ENCODE measurements at places on chromosomes 2 and 18.

GRCh38 chr2:169363560-169364150 lies 1.3 kb upstream of the LRP2 start:
- no peak for DNase-seq

DNA sequence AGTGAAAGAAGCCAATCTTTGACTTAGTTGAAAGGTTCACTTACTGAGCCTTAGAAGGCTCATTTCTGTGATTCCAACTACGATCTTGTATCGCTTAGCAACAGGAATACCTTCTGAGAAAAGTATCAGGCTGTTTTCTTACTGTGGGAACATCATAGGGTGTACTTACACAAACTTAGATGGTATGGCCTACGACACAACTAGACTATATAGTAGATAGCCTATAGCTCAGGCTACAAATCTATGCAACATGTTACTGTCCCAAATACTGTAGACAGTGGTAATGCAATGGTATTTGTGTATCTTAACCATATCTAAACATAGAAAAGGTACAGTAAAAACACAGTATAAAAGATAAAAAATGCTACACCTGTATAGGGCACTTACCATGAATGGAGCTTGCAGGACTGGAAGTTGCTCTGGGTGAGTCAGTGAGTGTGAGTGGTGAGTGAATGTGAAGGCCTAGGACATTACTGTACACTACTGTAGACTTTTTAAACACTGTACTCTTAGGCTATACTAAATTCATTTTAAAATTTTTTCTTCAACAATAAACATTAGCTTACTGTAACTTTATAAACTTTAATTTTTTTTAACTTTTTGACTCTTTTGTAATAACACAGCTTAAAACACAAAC lies 148.8 kb upstream of the STON1 start:
- DNase-seq, result no peak

DNA sequence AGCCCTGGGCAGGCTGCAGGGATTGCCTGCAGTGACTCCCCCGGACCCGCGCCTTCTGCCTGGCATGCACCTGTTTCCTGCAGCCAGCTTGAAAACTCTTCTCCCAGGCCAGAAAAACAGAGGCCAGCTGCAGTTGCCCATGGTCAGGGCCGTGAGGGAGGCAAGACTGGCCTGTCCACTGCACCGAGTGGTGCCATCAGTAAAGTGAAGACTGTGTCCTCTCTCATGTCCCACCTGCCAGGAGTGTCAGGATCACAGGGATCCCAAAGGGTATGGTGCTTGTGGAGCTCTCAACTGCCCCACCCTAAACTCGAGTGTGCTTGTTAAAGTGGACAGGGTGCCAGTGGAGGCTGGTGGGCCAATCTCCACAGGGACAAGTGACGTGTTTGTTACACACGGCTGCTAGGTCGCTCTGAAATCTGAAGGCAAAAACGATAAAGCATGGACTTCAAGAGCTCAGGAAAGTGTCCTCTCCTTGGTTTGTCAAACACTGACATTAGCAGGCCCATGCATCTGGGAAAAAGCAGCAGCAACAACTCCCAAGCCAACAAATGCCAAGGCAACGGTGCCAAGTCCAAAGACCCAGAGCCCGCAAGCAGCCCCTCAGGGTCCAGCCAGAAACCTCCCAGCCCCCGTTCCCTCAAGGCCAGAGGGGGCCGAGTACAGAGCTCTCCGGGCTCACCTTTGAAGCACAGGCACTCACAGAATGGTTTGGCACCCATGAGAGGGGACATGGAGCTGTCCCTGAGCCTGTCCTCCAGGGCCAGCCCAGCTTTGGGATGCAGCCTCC lies 213.2 kb downstream of the HDAC4 start:
- no peak for DNase-seq

DNA sequence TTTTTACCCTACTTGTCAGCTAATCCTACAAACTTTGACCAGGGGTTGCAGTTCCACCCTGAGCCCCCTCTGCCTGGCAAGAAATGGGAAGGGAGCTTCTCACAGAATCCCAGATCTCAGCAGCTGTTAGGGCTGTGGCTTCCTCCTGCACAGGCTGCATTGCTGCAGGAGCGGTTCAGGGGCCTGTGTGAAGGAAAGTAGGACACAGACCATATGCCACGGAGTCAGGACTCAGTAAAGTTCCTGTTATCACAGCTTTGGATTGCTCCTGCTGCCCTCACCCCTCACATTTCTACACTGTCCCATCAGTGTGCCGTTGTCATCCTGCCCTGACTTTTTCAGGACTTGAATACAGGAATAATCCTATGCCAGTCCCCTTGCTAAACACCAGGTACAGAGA lies 62.8 kb upstream of the SP3 start:
- no peak for DNase-seq

- no peak for DNase-seq
Measured at GRCh38 chr18:7844017-7844416, 276.9 kb downstream of the PTPRM start.

DNA sequence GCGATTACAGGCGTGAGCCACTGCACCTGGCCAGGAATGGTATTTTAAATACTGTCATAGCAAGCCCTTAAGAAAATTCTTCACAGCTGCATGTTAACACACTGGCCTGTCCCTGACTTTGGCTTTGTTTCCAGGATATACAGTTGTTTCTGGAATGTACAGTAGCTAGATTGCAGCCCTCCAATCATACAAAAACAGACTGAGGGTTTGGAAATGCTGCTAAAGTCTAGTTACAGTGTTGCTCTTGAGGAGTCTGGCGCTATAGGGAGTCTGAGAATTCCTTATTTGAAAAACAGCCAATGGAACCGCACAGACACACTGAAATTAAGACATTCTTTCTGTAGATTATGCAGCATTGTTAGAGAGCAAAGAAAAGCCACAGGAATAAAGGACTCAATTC lies 37.7 kb downstream of the STON1 start:
- DNase-seq, result no peak

DNA sequence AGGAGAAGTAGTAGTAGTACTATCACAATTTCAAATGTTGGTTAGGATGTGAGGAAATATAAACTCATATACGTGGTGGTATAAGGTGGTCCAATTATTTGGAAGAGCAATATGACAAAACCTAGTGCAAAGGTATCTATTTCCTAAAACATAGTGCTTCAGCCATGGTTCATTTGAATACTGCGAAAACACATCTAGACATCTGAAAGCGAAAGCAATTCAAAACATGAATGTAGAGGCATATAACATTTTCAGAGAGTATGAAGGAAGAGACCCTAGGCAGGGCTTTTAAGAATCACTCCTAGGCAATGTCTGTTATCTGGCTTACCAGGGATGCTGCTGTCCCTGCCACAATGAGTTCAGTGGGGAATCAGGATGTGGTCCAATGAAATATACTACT lies 1085.8 kb downstream of the TDRD15 start:
- no peak for DNase-seq

GRCh38 chr18:57901825-57902589 lies 98.9 kb upstream of the ATP8B1 start:
- DNase-seq, result no peak

GRCh38 chr2:24122366-24123194 lies 554 bp downstream of the PFN4 start:
- no peak for DNase-seq

DNA sequence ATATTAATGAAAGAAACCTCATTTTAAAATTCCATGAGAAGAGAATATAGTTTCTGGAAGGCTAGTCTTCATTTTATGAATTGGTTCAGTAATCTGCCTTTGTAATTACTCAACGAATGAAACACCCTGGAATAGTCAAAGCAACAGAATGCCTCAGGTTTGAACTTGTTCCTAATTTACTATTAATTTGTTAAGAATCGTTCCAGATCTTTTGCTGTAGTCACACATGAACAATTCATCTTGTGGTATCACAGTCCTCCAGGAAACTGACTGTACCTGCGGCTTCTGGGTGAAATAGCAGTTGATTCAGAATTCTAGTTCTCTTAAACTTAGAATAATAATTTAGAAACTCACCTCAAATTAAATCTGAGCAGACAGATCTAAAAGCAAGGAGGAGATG lies 282.7 kb upstream of the MAP2 start:
- DNase-seq, result no peak

GRCh38 chr2:186516396-186516795 lies 30.3 kb downstream of the ZC3H15 start:
- DNase-seq, result no peak

DNA sequence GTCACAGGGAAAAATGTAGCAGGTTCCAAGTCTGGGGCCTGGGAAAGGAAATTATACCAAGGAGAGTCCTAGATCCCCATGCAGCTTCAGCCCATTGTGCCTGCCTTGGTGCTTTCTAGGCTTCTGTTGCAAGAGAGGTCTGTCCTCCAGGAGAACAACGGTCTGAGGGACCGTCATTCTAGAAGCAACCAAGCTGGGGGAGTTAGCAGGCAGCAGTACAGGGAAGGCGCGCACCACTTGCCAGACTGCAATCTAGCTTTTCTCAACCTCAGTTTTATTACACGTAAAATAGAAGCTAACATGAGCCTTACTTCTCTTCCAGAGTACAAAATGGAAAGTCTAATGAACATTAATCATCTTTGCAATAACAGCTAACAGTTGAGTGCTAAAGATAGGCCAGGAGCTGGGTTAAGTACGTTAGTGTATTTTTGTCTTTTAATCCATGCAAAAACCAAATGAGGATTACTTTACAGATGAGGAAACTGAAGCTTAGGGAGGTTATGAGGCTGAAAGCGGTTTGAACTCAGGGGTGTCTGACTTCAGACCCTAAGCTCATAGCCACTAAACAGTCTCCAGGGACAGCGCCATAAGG lies 1.9 kb downstream of the TCF23 start:
- DNase-seq, result no peak

DNA sequence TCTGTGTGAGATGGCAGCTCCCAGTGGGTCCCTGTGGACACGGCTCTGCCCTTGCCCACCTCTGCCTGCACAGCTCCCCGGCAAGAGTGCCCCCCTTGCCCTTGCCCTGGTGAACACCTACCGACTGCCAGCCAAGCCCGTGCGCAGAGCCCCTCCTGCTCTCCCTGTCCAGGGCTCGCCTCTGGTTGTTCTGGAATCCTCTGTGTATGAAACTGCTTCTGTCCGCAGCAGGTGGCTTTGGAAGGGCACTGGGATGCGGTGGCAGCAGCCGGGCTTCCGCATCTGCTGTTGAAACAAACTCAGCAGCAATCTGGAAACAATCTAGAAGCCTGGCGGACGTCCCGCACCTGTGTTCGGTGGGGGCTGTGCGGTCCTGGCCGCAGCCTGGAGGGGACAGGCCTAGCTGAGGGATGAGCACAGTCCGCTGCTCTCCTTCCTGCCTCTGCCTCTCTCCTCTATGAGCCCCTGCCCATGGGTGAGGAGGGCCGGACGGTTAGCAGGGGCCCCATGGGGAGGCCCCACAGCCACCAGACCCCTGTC lies 34.0 kb upstream of the KLF11 start:
- no peak for DNase-seq

- no peak for DNase-seq
Measured at GRCh38 chr2:28580078-28580477, 84.2 kb downstream of the PLB1 start.

DNA sequence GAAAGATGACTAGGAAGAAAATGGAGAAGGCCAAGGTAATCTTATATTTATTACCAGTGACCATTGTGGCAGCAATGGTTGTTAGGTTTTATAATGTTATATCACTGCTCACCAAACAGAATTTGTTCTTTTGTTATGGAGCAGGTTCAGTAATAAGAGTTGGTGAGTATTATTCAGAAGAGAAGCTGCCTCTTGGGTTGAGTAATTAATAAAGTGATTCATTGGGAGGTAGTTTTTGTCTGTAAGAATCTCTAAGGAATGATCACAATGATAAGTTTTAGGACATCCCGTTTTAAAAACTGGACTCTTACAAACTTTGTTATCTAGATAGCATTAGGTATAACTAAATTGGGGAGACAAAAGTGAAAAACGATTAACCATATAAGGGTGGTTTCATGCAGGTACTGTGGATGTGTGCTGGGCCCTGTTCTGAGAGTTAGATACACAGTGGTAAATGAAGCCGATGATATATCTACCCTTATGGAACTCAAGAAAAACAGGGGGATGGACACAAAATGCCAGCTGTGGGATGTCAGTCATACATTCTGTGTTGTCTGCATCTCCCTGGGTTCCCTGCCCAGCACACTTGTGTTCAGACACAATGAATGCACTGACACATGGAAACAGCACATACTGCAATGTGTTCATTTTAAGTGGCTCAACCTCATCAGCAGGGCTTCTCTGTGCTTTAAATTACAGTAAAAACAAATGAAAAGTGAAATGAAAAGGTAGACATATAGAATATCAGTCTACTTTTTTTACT lies 7.5 kb downstream of the MAP4K4 start:
- DNase-seq, result no peak

- DNase-seq, result no peak
Measured at GRCh38 chr2:175393851-175394250, 212.3 kb upstream of the ATP5MC3 start.

DNA sequence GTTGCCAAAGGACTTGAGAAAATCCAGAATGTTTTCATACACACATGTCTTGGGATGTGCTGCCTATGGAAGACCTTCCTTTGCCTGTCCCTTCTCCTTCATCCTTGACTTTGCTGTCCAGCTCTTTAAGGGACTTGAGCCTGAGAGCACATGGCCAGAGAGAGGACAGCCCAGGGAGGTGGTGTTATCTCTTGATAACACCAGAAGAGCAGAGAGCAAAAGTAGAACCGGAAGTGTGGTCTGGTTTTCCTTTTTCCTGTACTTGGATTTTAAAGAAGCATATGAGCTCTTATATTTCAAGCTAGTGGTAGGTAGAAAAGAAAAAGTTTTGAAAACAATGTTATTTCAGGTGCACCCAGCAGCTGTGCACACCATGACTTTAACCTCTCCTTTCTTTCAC lies 94.1 kb upstream of the ZNF532 start:
- DNase-seq, result no peak

- DNase-seq, result no peak
Measured at GRCh38 chr2:229686122-229686919, 28.0 kb downstream of the DNER start.

- no peak for DNase-seq
Measured at GRCh38 chr2:46917628-46918027, 2.0 kb upstream of the MCFD2 start.

GRCh38 chr2:29990129-29990528 lies 68.7 kb upstream of the ALK start:
- DNase-seq, result no peak

DNA sequence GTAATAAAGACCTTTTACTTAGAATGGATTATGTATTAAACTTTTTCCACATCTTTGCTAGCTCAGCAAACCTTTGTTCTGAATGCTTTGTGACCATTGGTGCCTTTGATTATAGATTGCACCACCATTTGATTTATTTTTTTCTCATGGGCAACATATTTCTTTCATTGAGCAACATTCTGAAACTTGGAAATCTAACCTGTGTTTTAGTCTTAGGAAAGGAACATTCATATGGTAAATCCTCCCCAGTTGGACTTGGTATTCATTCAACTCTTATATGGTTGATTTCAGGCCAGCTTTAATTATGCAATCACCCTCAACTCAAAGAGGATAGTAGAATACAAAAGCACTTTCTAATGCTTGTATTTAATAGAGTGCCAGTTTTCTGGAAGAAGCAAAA lies 1077.9 kb upstream of the ZEB2 start:
- no peak for DNase-seq

DNA sequence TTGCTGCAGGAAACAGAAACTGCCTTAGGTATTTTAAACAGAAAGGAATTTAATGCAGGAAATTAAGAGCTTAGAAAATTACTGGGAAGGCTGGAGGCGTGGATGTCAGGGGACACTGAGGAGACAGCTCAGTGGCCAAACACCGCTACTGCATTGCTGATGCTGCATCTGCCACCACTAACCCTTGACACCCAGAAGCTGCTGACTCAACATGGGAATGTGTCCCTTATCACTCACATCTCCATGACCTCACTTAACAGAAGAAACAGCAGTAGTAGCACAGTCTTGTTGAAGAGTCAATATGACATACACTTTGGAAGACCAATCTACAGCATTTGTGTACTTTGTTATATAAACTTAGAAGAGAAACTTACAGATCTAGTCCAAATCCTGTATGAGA lies 906.1 kb downstream of the SLC4A3 start:
- DNase-seq, result no peak

Measured in stimulated activated CD8-positive, alpha-beta memory T cell treated with anti-CD3 and anti-CD28 coated beads, Interleukin-7, amount 100 ng/mL, for 1 hour (primary cell).